Neural crest cell (in vitro differentiated cells): ENCODE measurements at places on chromosomes 7 and 10.

GRCh38 chr10:129136951-129137350 lies 330.1 kb upstream of the MGMT start:
- DNase-seq = no peak

- DNase-seq = no peak
Observed at GRCh38 chr7:20301311-20301939, 29.3 kb upstream of the ITGB8 start.

GRCh38 chr7:37516664-37517063 lies 68.0 kb upstream of the ELMO1 start:
- DNase-seq = no peak

GRCh38 chr10:124048371-124049290 lies 44.8 kb downstream of the CHST15 start:
- no peak for DNase-seq

DNA sequence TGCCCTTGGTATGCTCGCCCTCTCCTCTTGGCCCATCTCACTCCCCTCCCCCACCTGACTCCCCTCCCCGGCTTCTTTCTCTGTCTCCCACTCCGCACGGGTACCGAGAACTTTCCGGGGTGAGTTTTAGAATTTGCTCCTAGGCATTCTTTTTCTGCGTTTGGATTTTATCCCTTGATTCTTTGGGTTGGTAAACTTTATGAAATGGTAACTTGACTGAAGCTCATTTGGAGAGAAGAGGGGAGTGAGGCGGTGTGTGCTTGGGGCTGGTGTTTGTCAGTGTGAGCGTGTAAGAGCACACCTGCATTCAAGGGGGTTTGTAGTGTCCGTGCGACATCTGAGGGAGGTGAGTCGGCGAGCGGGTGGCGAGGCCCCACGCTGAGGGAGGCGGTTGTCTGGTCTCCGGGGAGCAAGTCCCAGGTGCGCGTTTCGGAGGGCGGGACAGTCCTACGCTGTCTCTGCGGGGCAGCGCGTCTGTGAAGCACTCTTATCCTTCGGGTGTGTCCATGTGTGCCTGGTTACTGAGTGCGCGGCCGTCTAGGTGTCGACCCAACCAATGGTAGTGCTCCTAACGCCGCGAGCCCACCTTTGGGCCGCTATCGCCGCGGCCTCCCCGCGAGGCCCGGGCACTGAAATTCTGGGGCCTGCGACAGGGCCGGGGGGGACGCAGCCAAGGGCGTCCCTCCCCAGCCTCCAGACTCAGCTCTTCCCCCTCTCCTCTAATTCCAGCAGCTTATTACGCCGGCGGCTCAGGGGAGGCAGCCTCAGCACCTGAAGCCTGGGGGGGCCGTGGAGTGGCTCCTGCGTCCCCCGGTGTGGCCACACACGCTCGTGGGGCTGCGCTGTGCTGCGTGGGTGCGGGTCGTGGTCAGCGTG lies 2.6 kb upstream of the ZNF503 start:
- DNase-seq = peak; percentile 12

- no peak for DNase-seq
Observed at GRCh38 chr10:119705434-119705831, 20.4 kb upstream of the INPP5F start.

DNA sequence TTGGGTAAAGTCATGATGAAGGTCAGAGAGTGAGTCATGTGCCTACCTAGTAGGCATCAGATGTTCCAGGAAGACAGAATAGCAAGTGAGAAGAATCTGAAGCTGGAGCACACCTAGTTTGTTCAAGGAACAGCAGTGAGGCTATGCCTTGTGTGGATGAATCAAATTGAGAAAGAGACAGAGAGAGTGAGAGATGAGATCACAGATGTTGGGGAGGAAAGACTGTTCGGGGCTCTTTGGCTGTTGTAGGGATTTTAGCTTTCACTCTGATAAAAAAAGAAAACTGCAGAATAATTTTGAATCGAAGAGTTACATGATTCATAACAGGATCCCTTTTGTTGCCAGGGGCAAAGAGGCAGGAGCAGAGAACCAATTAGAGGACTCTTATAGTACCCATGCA lies 6.3 kb downstream of the LIPF start:
- no peak for DNase-seq

- no peak for DNase-seq
Observed at GRCh38 chr7:119392-120163, 72.8 kb upstream of the FAM20C start.

- DNase-seq = no peak
Observed at GRCh38 chr10:112191791-112192190, 8.2 kb upstream of the GPAM start.

DNA sequence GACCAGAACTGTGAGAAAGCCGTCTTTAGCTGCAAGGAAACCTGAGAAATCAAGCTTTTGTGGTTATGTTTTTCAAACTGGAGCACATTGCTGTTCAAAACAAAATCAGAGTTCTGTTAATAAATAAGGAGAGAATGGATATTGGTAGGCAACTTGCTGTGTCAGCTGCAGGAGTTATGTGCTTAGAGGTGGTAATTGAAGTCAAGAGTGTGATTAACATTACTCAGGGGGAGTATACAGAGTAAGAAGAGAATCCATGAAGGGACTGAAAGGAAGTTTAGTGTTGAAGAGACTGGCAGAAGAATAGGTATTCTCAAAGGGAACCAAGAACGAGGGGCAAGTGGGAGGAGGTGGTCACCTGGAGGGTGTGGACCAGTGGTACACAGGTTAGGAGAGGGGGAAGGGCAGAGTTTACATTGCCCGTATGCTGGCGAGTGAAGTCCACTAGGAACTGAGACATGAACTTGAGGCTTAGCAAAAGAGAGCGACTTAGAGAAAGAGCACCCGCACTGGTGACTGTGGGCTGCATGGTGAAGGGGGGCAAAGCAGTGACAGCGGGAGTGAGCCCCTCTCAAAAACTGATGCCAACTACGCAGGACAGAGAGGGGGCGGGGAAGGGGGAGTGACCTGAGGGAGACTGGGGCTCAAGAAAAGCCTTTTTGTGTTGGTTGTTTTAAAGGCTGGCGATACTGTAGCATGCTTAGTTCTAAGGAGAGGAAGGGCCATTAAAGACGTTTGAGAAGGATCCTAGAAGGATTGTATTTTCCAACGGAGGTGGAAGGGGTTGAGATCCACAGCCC lies 80.0 kb downstream of the SDK1 start:
- no peak for DNase-seq

GRCh38 chr10:11430421-11431215 lies 180.8 kb downstream of the USP6NL start:
- DNase-seq = no peak

GRCh38 chr7:95520136-95520535 lies 34.4 kb downstream of the ASB4 start:
- no peak for DNase-seq

GRCh38 chr7:123746931-123747488 lies 1.8 kb downstream of the WASL start:
- DNase-seq = no peak

DNA sequence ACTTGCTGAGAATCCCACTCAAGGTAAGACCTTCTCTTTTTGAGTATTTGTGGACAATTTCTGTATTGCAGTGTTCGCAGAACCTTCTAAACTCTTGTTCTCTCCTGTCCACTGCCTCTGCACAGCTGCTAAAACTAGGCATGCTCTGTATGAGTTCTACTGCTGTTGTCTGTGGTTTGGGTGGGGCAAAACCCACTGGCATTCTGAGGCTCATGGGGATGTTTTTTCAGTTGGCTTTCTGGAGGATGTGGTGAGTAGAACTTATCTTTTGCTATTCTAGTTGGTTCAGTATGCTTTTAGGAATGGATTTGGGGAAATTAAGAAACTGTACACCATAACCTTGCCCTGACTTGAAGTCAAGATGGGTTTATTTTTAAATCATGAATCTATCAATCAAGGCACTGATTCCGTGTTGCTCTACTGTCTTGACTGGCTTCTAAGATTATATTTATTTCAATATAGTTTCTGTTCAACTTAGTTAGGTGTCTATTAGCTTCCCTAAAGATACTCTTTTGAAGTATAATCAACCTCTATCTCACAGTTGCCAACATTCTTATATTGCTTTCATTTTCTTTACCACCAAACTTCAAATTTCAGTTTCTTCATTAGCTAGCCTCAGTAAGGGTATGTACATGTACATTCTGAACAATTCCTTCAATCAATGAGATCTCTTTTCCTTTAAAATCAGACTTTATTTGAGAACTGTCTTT lies 25.0 kb upstream of the C1GALT1 start:
- DNase-seq = no peak

GRCh38 chr7:117485118-117485620 lies 5.3 kb downstream of the CFTR start:
- no peak for DNase-seq

DNA sequence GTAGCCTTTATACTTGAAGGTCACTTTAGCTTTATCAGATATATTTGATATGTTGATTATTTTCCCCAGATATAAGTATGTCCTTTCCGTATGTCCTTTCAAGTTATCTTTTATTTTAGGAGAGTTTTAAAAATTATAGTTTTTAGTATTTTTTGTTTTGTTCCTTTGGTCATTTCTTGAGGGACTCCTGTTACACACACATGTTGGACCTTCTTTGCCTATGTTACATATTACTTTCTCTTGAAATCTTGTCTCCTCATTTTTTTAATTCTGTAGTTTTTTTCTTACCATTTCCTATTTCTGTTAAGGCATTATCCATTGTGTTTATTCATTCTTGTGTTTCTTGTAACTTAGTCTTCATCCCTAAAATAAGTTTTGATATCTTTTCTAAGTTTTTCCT lies 23.9 kb downstream of the GLCCI1 start:
- no peak for DNase-seq

DNA sequence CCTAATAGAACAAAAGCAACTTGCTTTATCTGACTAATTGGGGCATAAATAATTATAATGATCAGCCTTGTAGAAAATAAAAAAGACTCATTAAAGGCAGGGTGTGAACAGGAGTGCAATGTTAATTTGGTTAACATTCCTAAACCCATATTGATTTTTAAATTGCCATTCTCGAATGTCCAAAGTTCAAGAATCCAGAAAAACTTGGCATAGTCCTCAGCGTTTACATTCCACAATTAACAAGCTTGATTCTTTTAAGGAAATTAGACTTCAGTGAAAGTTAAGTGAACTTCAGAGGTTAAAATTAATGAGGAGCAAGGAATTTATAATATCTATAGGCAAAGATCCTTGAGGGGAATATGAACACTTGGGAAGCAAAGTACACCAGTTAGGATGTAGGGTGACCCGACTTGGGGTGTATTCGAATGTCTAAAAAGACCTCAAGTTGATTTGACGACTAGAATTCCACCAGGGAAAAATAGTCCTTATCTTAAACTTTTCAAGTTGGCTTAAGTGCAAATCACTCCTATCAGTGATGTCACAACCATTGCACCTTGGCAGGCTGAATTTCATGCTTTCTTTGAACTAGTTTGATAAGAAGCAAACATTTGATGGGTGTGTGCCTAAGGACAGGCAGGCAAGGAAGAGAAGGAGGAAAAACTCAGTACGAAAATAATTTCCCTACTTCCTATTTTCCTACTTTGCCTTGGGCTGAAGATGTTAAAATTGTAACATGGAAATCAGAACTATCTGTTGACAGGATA lies 830.4 kb upstream of the COBL start:
- no peak for DNase-seq

- no peak for DNase-seq
Observed at GRCh38 chr10:14884082-14884481, 5.4 kb downstream of the SUV39H2 start.

- DNase-seq = no peak
Observed at GRCh38 chr7:8823486-8823885, 390.1 kb downstream of the NXPH1 start.

DNA sequence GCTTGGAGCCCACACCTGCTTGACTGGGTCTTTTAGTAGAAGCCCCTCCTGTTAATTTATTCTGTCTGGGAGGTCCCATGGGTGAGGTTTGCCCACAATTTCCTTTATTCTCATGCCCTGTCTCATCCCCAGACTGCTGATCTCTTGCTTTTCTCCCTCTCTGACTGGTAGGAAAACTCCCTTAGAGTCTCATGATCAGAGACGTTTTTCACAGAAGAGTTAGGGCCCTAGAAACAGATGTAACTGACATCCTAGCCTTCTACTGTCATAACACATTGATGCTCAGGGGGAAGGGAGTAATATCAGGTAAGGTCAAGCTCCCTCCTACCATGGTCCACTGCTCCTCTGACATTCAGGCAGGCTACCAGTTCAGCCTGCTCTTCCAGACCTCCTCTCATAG lies 43.7 kb upstream of the WASL start:
- no peak for DNase-seq

- no peak for DNase-seq
Observed at GRCh38 chr7:105346138-105346537, 42.6 kb downstream of the SRPK2 start.

- peak; percentile 29 for DNase-seq
Observed at GRCh38 chr10:13716081-13717071, 129.6 kb downstream of the PRPF18 start.

DNA sequence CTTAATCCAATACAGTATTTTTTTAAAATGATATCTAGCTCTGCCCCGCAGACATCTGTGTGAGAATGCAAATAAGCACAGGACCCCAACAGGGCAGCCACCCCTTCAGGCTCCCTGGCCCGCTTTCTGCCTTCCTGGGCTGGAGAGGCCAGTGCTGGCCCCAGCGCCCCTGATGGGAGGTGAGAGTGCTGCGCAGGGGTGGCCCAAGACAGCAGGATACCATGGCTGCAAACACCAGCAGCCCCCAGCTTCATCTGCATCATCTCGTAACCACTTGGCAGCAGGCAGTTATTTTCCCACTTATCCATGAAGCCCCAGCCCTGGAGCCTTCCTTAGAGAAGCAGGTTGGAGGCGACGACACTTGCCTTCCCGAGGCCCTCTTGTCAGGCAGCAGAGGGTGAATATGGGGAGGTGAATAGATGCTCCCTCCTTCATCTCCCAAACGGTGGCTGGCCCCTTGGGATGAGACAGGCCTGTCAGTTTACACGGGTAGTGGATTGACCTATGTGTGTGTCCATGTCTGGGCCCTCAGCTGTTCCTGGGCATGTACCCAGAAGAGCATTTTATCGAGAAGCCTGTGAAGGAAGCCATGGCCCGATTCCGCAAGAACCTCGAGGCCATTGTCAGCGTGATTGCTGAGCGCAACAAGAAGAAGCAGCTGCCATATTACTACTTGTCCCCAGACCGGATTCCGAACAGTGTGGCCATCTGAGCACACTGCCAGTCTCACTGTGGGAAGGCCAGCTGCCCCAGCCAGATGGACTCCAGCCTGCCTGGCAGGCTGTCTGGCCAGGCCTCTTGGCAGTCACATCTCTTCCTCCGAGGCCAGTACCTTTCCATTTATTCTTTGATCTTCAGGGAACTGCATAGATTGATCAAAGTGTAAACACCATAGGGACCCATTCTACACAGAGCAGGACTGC lies 71.2 kb downstream of the ALOX5 start:
- no peak for DNase-seq

GRCh38 chr10:129179245-129179971 lies 287.6 kb upstream of the MGMT start:
- DNase-seq = no peak
